SW480 (cell line): ENCODE measurements at places on chromosomes 1 and 21.

DNA sequence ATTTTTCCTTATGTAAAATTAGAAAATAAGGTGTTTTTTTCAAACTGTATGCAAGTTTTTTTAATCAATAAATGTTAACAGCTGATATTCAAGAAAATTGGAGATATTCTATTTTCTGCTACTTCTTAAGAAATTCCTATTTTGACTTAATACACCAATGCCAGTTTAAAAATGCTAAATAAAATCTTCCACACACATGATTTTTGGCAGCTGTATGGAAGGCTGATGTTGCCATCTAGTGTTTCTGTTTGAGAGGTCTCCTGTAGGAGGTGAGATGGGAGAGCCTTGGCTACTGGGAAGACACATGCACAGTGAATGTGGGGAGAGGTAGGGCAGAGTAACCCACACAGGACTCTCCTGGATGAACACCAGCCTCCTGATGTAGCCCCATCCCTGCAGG lies 29.2 kb upstream of the OR2B11 start:
- DNase-seq: peak; percentile 59

DNA sequence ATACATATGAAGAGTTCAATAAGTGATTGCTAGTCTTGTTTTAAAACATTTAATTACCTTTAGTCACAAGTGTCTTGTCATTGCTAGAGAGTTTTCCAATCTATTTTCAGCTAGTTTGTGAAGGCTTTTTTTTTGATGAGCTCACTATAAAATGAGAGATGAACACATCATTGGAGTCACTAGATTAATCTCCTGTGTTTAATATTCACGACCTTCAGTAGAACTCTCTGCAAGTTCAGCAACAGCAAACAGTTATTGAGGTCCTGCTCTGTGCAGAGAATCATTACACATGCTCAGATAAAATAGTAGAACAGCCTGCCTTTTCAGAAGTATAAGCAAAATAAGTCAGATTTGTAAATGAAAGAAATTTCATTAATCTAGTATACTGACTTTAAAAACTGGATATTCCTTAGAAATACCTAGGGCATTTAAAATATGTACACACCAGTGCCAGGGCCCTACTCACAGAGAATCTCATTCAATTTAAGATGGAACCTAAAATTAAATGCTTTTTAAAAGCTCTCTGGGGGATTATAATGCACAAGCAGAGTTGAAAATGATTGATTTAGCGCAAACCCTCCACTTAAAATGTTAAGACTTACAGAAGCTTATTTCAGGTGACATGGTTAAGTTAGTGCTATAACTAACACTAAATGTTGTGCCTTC lies 30.5 kb downstream of the KRTAP20-3 start:
- no peak for DNase-seq

DNA sequence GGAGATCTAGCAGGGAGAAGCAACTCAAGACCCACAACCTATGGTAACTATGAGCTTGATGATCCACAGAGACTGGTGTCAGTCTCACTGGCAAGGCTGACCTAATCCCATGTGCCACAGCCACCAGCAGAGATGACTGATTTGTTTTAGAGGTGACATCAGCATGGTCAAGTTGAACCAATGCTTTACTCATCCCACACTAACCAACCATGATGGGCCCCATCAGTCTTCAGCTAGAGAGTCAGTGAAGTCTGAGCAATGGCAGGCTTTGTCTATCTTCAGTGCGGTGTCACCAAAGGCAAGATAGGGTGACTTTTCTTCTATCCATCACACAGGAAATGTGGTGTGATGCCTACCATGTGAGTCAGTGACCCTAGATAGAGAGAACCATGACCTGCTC lies 1470.7 kb downstream of the NCAM2 start:
- DNase-seq: no peak

GRCh38 chr21:38438462-38438893 lies 59.8 kb downstream of the ERG start:
- no peak for DNase-seq

DNA sequence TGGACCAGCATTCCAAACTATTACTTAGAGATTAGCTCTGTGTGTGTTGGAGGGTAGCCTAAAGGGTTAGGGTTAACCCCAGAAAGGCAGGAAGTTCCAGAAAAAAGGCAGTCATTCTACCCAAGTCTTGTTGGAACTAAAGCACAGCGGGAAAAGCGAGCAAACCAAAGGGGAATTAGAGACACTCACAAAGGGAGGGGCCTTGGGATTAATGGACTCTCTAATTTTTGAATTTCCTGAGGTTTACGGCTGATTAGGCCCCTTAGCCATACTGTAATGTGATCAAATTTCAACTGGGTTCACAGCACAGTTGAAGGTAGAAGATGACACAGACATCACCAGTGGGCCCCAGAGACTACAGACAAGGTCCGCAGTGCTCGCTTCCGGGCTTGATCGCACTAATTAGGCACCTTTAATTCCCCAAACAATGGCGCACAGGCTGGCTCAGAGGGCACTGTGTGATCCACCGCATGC lies 28.3 kb downstream of the CAPZB start:
- no peak for DNase-seq

DNA sequence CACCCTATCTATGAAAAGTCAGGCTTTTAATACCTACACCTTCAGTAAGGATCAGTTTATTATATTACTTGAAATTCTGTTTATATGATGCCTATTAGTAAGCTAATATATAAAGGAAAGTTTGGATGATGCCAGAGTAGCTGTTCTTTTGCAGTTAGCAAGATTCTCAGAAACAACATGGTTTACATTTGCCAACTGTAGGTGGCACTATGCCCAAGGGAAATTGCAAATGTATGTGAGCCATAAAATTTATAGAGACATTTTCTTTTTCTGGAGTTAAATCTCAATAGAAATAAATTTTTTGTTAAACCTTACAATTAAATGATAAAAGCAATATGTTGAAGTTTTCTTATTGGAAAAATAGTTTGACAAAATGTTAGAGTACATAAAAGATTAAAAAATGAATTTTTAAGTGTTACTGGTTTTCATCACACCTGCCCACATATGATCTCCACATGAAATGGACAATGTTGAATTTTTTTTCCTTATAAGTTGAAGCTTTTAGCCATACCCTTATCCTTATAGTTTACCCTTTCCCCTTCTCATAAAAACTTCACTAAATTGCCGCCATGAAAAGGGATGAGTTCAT lies 32.1 kb upstream of the EPHX4 start:
- peak; percentile 44 for DNase-seq

DNA sequence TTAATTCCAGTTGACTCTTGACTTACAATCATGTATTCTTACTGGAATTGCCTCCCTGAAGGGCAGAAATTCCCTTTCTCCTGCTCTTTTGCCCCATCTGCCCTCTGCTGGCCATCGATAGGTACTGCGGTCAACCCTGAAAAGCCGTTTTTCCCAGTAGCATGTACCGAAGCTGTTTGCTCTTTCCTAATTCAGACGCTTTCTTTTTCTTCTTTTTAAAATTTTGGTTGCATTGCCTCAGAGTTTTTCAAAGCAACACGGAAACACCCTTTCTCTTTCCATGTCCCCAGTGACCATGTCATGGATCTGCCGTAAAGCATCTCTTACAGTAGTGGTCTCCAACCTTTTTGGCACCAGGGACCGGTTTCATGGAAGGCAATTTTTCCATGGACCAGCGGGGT lies 164.2 kb upstream of the C1orf21 start:
- DNase-seq: peak; percentile 44

- DNase-seq: peak; percentile 26
Observed at GRCh38 chr1:151540982-151541377, 871 bp downstream of the TUFT1 start.

GRCh38 chr1:77514921-77515776 lies 167.3 kb downstream of the ZZZ3 start:
- DNase-seq: no peak

DNA sequence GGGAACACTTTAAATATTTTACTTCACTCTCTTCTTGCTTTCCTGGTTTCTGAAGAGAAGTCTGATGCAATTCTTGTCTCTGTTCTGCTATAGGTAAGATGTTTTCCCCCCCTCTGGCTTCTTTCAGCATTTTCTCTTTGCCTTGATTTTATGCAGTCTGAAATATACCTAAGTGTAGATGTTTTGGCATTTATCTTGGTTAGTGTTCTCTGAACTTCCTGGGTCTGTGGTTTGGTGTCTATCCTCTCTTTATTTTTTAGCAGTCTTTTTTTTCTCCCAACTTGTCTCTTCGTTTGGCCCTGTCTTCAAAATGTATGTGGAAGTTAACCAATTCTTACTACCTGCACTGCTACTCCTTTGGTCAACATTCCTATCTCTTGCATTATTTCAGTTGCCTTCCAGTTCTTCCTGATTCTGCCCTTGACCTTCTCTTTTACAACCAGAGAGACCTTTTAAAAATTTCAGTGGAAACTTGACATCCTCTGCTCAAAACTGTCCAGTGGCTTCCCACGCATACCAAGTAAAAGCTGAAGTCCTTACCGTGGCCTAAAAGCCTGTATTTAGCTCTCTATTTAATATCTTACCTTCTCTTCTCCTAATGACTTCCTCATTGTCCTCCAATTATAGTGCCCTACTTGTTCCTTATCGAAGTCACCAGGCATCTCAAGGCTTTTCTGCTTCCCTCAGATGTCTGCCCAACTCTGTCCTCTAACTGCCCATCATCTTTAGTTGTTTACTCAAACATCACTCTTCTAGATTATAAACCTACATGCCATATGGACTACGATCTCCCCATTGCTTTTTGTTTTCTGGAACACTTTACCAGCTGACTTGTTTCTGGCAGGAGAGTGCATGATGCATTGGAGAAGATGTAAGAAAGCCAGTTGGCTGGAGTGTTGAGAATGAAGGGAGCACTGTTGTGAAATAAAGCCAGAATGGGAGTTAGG lies 40.9 kb downstream of the RAP1A start:
- DNase-seq: no peak

GRCh38 chr1:26787706-26788514 lies at the start of gene PIGV:
Gene PIGV (plus strand): TSS chr1:26787950. CDS start chr1:26790816, 2,866 bp downstream.
- peak; percentile 75 for DNase-seq

- DNase-seq: no peak
Observed at GRCh38 chr1:114015075-114015474, 35.8 kb downstream of the OLFML3 start.

DNA sequence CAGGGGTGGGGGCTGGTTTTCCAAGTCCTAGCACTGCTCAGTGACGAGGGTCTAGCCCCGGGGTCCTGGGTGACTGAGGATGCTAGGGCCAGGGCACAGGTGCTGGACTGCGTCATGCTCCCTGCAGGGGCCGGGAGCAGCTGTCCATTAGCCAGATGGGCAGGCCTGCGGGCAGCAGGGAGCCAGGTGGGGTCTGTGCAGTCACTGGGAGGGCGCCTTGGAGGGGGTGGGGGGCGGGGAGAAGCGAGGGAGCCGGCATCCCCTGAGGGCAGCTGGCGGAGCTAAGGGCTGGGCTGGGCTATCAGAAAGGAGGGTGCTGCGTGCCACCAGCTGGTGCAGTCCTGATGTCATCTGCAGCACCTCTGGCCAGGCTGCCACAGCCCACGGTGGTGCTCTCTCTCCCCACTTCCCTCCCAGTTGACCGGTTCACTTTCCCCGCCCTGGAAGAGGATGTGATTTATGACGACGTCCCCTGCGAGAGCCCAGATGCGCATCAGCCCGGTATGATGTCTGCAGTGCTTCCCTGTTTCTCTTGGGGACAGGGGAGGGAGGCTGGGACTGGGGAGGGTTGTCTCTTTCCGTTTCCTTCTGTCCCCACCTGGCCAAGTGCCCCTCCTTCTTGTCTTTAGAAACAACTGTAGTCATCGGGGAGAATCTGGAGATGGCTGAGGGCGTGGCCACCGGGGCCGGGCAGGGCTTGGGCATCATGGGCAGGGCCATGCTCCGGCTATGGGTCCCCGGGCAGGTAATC lies 63.8 kb downstream of the ARHGEF10L start:
- no peak for DNase-seq

DNA sequence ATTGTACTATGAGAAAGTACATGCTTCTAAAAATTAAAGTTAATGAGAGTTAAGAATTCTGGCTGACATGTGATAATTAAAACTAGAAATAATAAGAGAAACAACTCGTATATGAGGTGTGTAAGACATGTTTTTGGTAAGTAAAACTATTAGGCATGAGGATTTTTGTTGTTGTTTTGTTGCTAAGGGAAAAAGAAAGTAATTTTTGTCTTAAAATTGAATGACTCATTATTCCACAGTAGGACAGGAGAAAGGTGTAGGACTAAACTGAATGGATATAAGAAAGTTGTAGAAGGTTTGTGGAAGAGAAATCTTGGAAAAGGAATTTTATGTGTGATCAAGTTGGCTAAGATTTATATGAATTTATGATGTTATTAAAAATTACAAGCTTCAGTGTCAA lies 54.8 kb downstream of the TBX19 start:
- no peak for DNase-seq
